ENCODE measurements at places on chromosomes 7 and 10.

- no peak for DNase-seq
Observed at GRCh38 chr10:124667425-124668345, 76.5 kb downstream of the FAM53B start.

DNA sequence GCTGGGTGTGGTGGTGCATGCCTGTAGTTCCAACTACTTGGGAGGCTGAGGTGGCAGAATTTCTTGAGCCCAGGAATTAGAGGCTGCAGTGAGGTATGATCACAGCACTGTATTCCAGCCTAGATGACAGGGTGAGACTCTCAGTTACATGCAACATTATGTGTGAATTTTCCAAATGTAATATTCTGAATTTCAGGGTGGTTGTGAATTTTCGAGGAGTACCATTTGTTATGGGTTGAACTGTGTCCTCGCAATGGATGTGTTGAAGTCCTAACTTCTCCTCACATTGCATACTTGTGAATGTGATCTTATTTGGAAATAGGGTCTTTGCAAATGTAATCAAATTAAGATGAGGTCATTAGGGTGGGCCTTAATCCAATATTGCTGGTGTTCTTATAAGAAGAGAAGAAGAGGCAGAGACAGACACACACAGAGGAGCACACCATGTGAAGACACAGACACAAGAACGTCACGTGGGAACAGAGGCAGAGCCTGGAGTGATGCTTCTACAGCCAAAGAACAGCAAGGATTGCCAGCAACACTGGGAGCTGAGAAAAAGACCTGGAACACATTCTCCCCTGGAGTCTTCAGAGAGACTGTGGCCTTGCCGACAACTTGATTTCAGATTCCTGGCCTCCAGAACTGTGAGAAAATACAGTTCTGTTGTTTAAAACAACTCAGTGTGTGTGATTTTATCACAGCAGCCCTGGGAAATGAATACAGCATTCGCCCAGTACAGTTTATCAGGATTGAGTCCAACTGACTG lies 91.9 kb downstream of the ZNF783 start:
- DNase-seq, result no peak

- DNase-seq, result no peak
Observed at GRCh38 chr10:68981074-68981473, 7.5 kb upstream of the KIFBP start.

GRCh38 chr10:62250594-62251198 lies 17.9 kb downstream of the RTKN2 start:
- DNase-seq, result no peak

DNA sequence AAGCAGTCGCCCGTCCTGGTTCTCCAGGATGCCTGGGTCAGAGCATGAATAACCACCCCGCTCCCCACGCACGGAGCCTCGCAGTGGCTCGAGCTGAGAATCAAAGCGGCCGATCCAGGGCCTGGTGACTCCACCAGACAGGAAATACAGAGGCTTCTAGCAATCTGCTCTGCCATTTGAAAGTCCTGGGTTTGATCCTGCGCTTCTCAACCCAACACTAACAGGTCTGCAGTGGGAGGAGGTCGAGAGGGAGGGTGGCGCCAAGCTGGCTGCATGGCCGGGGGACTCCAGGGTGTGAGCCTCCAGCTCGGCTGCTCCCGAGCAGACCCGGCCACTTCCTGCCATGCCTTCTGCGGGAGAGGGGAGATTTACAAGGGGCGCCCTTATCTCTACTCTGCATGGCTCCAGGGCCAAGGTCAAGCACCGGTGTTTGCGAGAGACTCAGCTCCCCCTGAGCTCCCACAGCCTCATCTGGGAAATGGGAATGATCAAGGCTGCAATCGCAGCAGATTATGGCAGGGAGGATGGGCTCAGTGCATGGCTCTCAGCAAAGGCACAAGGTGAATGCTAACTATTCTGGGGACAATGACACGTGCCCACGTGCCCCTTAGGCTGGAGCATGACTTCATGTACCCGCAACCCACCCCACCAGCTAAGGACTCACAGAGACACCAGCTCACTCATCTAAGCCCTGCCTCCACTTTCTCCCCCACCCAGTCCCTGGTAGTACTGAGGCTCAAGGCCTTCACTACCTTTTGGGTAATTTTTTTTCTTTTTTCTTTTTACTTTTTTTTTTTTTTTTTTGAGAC lies 73.9 kb upstream of the TNRC18 start:
- DNase-seq, result no peak

DNA sequence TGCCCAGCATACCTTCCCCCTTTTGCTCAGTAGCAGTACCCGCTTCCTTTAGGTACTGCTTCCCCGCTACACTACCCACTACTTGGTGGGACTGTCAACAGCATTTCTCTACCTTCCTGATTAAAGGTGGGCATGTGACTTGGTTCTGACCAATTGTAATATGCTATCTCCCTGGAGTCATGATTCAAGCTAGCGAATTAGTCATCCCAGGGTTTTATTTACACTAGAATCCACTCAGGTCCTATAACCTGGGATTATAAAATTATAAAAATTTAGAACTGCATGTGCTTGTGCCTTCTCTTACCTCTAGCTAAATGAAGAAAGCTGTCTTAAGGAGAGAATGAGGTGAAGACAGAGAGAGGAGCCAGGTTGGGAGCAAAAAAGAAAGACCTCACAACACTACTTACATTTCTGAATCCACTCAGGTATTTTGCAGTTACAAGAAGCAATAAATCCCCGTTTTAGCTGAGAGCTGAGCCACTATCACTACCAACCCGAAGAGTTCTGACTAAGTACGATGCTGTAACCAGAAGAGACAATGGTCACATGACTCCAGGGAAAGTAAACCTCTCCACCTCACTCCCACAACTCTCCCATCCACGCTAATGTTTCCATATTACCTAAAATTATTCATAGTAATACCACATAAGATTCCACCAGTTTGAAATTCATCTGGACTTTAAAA lies 9.7 kb downstream of the GBX1 start:
- no peak for DNase-seq

All from stimulated activated naive CD4-positive, alpha-beta T cell treated with Interleukin-2 at 50 U/mL for 16 hours (primary cell).